ENCODE measurements at places on chromosomes 6 and 20.

DNA sequence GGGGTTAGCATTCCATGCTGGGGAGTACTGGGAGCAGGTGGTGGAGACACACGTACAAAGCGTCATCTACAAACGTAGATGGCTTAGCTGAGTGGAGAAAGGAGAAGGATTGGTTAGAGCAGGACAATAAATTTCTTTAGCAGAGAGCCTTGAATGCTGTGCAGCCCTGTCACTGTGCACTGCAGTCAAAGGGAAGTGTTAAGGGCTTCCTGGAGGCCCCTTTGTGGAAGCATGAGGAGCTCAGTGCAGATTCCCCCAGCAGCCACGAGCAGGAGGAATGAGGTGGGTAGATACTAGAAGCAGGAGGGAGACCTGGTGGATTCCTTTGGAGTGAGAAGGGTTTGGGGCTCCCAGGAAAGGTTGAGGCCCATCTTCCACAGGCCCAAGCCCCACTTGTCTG, 6.1 kb upstream of the TREML4 start:
- no peak for DNase-seq

- peak; percentile 6 for DNase-seq
These were observed 244.4 kb downstream of the SLC24A3 start for GRCh38 chr20:19456595-19457395.

DNA sequence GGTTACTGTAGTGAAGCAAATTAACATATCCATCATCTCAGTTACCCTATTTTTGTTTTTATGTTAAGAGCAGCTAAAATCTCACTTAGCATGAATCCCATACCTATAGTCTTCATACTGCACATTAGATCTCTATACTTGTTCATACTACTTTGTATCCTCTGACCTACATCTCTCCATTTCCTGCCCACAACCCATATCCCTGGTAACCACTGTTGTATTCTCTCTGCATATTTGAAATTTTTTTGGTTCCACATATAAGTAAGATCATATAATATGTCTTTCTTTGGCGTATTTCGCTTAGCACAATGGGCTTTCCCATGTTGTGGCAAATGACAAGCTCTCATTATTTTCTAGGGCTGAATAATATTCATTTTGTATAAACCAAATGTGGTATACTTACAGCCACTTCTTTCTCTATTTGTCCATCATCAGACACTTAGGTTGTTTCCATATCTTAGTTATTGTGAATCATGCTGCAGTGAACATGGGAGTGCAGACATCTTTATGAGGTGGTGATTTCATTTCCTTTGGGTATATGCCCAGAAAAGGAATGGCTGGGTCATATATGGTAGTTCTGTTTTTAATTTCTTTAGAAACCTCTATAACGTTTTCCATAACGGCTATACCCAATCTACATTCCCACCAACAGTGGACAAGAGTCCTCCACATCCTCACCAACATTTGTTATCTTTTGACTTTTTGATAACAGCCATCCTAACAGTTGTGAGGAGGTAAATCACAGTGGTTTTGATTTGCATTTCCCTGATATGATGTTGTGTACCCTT, 39.8 kb downstream of the BACH2 start:
- DNase-seq = no peak

DNA sequence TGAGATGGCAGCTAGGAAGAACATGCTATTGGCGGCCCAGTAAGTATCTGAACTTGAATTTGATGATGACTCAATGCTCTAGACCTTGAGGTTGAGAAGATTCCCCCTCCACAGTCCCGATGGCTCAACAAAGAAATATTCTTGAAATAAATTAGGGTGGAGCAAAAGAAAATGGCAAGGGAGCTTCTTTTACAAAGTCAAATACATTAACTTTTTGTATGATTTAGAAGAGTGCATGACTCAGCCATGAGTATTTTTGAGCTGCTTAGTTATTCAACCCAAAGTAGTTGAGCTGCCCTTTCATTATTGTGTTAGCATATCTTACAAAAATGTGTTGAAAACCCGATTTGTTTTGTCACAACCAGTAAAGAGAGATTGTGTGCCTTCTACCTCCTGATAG, 7.6 kb downstream of the TFAP2C start:
- DNase-seq = no peak
